ENCODE measurements at places on chromosomes 2 and 18.
A peak's percentile ranks its signal among the peaks of the same experiment; 100 is the strongest.

DNA sequence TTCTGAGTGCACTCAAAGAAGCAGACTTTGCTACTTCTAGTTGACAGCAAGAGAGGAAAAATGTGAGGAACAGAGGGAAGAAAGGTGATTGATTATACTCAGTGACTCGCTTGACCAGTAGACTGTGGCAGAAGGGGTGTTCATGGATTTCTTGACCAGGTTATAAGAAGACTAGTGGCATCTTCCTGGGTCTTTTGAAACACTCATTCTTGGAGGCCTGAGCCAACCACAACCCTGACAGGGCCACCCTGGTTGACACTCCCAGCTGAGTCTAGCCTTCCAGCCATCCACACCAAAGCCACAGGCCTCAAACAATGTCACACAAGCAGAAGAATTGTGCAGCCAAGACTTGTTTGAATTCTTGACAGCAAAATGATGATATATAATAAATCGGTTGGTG is 366.3 kb downstream of the SS18 start:
- DNase-seq: no peak

DNA sequence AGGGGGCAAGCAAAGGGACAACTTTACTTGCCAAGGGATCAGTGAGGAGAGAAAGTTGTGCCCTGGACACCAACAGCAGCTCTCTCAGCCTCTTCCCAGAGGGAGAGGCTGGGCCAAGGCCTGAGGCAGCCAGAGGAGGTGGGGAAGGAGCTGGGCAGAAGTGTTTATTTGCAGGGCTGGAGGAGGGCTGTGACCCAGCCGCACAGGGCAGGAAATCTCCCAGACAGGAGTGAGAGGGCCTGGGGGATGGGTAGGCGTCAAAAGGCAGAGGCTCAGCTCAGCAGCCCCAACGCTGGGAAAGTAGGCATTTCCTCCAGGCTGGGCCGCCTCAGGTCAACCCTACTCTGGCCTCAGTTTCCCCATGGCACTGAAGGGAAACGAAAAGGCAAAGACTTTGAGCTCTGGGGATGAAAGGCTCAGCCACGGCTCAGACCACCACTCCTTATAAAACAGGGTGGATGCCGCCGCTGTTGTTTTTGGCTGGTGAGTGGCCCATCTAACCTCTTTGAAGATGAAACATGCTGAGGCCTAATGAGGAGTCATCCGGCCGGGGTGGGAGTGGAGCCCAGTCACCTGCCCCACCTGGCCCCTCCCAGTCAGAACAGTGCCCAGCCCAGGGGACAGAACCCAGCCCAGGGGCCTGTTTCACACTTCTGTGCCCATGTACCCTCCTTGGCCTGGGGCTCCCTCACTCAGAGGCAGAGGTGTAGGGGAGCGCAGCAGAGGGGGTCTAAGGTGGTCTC is 21.9 kb upstream of the SEMA4C start:
- DNase-seq: no peak

DNA sequence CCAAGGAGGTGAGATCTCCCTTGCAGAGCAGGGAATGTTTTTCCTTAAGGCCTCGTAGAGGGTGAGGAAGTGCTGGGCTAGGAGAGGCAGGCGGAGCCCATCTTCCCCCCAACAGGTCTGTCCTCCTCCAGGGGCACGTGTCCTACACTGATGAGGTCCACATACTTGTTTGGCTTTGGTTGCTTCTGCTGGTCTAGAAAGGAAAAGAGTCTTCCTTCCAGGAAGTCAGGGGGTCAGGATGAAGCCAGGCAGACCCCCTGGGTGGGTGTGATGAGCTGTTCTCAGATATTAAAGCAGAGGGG is 6.0 kb downstream of the SH3BP4 start:
- DNase-seq: no peak

GRCh38 chr2:12127638-12128037 is 381.2 kb downstream of the LPIN1 start:
- DNase-seq: no peak

DNA sequence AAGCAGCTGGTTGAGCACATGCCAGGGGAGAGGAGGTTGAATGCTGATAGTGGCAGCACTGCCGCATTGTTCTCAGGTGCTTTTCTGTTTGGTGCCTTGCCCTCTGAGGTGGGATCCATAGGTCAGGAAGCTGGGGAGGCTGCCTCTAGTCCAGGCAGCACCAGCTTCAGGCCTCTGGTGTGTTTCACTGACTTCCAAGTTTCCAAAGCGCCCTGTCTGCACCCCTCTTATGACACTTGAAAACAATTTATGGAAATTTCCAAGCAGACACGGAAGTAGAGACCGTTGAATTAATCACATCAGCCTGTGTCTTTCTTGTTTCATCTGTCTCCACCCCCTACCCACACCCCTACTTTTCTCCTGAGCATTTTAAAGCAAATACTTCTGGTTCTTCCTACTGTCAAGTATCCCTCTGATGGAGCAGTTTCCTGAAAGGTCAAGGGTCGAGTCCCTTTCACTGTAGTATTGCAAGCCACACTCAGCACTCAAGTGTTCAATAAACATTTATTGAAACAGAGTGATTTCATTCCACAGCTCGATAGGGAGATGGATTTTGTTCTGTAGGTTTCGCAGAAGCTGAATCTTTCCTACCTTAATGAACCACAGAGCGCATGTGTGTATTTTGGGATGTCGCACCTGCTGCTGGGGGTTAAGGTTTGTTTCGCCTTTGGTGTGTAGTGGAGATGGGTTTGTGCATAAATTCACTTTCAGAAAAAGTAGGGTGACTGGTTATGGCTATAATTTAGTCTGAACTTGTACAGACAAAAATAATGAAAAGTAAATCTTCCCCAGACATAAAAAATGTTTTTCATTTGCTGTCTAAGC is 21.4 kb downstream of the DGKD start:
- DNase-seq: no peak

DNA sequence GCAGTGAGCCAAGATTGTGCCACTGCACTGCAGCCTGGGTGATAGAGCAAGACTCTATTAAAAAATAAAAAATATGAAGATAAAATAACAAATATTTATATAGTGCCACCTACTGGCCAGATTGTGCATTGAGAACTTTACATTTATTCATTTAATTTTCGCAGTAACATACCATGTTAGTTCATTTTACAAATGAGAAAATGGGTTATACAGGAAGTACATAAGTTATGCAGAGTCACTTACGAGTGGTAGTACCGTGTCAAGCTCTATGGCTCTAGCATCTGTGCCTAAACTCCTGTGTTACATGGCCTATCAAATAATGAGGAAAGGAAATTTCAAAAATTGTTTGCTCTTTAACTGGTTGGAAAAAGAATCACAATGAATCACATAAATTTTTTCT is 27.9 kb downstream of the RIF1 start:
- peak; percentile 27 for DNase-seq

GRCh38 chr2:15763106-15763821 is 171.6 kb downstream of the DDX1 start:
- DNase-seq: no peak

DNA sequence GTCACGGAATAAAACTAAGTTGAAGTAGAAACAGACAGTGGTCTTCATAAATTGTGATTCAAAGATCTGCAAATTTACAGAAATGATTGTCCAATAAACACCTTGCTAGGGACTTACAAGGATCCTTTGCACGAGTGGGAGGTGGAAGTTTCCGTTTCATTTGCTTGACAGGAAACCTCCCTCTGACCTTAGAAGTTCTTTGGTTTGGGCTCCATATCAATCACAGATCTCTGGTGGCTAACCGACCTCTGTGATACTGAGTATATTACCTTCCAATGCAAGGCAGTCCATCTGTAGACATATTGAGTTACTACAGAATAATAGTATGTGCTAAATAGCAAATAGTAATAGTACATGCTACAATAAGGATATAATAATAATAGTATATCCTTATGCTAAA is 33.7 kb upstream of the RNF152 start:
- DNase-seq: no peak

DNA sequence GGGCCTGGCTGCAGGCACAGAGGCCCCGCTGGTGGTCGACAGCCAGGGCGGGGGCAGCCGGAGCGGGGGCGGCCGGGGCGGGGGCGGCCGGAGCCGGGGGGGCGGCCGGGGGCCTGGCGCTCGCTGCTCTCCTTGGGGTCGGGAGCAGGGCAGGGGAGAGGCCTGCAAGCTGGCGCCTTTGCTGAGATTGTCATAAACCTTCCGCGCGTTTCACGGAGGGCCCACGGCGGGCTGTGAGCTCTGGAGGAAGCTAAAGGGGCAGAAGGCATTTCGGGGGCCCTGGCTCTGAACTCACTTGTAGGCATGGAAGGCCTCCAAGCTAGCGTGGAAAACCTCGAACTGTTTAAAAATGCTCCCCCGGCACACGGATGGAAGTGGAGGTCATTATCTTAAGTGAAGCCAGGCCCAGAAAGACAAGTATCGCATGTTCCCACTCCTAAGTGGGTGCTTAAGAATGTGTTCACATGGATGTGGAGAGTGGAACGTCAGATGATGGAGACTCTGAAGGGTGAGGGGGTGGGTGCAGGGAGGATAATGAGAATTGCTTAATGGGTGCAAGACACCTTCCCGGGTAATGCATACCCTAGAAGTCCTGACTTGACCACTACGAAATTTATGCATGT is 629 bp downstream of the PRELID3A start:
- DNase-seq: no peak
